ENCODE measurements at places on chromosomes 1 and 21.

DNA sequence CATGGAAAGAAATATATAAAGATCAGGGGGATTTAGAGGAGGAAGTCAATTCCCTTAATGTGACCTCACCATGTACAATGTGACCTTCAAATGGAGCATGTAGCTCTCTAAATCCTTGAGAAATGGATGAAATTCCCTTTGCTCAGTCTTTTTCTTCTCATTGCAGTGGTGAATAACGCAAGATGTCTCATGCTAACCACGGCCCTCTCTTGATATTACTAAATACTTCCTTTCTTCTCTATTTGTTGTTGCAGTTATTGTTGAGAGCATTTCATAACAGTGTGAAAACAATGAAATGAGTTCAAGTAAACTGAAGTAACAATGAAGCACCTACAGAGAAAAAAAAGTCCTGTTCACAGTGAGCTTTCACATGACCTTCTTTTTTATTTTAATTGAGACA, 55.6 kb downstream of the ZNF281 start:
- no peak for DNase-seq

DNA sequence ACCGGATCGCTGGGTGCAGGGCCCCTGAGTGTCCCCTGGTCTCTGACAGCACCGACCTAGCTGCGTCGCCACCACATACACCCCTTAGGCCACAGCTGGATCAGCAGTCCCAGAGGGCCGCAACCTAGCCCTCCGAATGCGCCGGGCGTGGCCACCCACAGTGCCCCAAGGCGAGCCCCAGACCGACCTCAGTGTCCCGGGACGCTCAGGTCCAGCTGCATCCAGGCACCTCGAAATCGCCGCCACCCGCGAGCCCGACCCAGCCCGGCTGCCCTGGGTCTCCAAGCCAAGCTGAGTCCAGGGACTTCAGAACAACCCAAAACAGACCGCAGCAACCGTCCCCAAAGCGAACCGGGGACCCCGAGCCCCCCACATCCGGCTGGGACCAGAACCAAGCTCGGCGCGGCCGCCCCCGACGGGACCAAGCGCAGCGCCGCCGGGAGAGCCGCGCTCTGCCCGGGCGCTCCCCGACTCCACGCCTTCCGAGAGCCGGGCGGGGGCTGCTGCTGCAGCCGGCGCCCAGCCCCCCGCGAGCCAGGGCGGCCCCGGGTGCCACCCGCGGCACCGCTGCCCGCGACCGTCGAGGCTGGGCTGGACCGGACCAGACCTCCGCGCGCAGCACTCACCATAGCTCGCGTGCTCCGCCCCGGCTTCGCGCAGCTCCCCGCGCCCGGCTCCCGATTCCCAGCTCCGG, 54.6 kb upstream of the ECE1 start:
- no peak for DNase-seq

GRCh38 chr1:173038875-173039554, 11.7 kb downstream of the TNFSF18 start:
- no peak for DNase-seq

DNA sequence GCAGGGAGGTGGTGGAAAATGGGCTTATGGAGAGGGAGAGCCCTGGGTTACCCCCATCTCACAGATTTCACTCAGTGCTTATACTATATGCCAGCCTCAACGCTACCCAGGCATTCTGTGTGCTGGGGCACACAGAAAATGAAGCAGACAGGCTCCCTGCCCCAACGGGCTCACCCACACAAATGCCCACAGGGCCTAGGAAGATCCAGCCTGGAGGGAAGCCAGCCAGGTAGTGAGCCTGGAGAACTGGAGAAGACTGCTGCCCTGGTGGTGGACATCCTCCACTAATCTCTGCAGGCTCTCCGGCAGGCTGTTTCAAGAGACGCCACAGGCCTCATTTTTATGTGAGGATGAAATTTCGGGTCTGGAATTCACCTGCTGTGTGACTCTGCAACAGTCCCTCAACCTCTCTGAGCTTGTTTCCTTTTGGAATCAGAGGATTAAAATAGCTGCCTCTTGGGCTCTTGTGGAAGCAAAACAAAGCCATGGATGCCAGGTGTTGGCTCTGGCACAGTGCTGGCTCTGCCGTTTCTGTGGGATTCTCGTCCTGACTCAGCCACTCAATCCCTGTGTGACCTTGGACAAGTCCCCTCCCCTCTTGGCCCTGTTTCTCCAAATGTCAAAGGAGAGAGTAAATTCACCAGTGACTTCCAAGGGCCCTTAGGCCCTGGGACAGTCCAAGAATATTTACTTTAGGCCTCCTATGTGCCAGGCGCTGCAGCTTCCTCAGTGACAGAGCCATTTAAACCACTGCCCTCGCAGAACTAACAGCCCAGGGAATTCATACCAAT, 3.6 kb downstream of the PAQR7 start:
- no peak for DNase-seq

DNA sequence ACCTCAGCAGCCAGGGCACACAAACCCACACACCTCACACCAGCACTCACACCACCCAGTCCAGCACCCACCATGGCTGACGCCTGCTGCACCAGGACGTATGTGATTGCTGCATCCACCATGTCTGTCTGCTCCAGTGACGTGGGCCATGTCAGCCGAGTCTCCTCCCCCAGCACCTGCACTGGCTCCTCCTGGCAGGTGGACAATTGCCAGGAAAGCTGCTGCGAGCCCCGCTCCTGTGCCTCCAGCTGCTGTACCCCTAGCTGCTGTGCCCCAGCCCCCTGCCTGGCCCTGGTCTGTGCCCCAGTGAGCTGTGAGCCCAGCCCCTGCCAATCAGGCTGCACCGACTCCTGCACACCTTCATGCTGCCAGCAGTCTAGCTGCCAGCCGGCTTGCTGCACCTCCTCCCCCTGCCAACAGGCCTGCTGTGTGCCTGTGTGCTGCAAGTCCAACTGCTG, at the start of gene KRTAP10-8:
TSS of gene KRTAP10-8 (plus strand) at position 51 of the 458 bp plus-strand sequence. CDS start at position 73, 22 bp downstream.
- no peak for DNase-seq

DNA sequence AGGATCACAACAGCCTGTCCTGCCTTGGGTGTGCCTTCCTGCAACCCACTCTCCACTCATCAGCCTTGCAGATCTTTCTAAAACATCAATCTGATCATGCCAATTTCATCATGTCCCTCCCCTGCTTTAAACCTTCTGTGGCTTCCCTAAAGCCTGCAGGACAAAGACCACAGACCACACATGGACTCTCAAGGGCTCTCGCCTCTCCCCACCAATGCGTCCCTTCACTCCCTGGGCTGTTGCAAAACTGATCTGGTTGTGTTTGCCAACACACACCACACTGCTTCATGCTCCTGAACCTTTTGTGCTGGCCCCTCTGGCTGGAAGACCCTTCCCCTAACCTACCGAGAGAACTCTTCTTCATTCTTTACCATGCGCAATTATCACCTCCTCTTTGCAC, 72.4 kb downstream of the ITPKB start:
- no peak for DNase-seq

- no peak for DNase-seq
These were observed 2.8 kb downstream of the UBE2J2 start for GRCh38 chr1:1270813-1271212.

DNA sequence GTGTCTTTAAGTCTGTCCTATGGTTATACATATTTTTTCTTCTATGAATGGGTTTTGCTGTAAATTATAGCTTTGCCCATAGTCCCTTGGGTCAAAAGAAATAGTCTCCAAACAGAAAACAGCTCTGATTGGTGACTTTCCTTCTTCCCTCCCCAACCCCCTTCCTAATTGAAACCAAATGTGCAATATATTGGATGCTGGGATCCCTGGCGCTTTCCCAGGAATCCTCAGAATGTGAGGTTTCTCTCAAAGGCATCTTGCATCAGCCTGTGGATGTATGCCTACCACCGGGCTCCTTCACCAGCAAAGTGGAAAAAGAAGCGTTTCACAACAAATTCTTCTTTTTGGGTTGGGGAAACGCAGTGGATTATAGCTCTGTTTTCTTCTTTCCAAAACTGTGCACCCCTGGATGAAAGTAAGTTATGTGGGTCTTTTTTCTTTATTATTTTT, at the start of gene DDR2:
TSS of gene DDR2 (plus strand) at position 248 of the 450 bp plus-strand sequence. CDS start 86,600 bp downstream, outside the sequence.
- DNase-seq: peak; percentile 93

GRCh38 chr1:56501426-56501825, 77.9 kb downstream of the PLPP3 start:
- no peak for DNase-seq

DNA sequence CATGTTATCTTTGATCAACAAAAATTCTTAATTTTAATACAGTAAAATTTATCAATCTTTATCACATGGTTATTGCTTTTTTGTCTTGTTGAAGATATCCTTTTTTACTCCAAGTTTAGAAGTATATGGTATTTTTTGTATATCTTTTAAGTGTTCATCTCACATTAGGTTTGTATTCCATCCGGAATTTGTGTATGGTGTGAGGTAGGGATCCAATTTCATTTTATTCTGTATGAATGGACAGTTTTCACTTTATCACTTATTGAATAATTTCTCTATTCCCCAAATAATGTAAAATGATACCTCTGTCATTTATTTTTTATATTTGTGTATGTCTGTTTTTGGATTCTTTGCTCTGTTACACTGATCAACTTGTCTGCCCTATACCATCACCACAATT, 25.3 kb downstream of the NFIA start:
- no peak for DNase-seq

DNA sequence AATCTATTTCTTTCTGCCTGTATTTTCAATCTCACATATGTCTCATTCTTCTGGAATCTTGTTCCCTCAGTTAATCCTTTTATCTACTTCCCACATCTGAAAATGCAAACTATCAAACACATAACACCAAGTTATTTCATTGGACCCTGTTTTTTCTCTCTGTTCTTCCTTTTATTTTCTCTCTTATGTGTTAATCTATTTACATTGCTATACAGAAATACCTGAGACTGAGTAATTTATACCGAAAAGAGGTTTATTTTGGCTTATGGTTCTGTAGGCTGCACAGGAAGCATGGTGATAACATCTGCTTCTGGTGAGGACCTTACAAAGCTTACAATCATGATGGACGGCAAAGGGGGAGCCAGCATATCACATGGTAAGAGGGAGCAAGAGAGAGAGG, 247.6 kb downstream of the TGFB2 start:
- no peak for DNase-seq

DNA sequence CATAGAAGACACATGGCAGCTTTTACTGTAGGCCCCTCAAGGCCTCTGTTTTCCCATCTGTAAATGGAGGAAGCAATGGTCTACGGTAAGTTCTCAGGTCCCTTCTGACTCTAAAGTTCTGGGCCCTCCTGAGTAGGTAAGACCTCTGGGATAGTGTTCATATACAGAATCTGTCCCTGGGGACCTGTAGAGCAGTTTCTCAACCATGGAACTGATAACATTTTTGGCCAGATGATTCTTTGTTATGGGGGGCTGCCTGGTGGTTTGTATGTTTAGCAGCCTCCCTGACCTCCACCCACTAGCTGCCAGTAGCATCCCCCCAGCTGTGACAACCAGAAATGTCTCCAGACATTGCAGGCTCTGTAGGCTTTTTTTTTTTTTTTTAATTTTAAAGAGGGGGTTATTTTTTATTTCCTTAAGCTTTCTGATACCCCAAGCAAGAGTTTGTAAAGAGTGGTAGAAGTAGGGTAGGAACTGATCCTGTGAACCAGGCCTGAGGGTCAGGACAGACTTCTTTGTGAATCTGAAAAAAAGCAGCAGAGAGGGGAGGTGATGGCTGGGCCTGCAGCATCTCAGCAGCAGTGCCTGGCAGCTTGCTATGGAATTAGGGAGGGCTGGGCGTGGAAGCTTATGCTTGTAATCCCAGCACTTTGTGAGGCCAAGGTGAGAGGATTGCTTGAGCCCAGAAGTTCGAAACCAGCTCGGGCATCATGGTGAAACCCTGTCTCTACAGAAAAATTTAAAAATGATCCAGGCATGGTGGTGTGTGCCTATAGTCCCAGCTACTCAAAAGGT, 20.2 kb upstream of the TCEA3 start:
- no peak for DNase-seq

DNA sequence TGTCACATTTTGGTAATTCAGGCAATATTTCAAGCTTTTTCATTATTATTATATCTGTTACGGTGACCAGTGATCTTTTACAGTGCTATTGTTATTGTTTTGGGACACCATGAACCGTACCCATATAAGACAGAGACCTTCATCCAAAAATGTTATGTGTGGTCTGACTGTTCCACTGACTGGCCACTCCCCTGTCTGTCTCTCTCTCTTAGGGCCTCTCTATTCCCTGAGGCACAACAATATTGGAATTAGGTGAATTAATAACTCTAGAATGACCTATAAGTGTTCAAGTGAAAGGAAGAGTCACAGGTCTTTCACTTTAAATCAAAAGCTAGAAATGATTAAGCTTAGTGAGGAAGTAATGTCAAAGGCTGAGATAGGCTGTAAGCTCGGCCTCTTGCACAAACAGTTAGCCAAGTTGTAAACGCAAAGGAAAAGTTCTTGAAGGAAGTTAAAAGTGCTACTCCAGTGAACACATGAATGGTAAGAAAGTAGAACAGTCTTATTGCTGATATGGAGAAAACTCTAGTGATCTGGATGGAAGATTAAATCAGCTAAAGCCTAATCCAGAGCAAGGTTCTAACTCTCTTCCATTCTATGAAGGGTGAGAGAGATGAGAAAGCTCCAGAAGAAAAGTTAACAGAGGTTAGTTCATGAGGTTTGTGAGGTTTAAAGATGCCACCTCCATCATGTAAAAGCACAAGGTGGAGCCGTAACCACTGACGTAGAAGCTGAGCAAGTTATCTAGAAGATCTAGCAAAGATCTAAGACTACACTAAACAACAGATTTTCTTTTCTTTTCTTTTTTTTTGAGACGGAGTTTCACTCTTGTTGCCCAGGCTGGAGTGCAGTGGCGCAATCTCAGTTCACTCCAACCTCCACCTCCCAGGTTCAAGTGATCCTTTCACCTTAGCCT, 19.7 kb upstream of the DIPK1A start:
- no peak for DNase-seq

- peak; percentile 61 for DNase-seq
These were observed 10.1 kb downstream of the HSPG2 start for GRCh38 chr1:21926814-21927532.

- DNase-seq: peak; percentile 84
These were observed 730 bp downstream of the CDC42 start for GRCh38 chr1:22053017-22053860.

DNA sequence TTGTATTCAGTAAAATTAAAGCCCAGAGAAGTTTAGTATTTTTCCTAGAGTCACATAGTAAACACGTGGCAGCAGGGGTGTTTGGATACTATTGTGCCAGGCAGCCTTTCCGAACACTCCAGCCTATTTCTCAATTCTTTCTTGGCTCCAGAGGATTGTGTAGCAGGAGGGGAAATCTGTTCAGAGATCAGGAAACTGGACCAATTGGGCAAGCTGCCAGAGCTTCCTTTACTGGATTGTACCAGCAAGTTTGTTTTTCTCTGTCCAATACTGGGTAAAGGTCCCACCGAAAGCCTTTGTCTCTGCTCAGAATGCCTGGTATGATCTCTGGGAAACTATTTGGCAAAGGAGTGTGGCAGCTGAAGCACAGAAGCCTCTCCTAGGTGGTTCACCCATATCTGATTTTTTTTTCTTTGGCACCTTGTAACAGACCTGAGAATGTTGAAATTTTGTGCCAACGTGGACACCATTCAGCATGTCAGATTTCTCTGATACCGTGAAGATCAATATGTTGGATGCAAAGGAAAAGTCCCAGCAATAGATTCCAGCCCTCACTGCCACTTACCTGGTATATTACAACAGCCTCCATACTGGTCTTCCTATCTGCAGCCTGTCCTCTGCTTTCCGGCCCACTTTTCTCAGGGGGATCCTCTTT, 126.2 kb downstream of the FGGY start:
- peak; percentile 35 for DNase-seq
